Testis (tissue), 5 donors: ENCODE measurements at places on chromosomes 2 and 18.

GRCh38 chr18:55318951-55319441 lies 269.0 kb downstream of the TCF4 start:
- DNase-seq: no peak

- DNase-seq: no peak
Observed at GRCh38 chr2:44817256-44817655, 124.2 kb upstream of the SIX3 start.

- DNase-seq: peak; percentile 29
Observed at GRCh38 chr2:169462896-169463695, 16.2 kb upstream of the BBS5 start.

GRCh38 chr2:238634701-238635357 lies 208.1 kb downstream of the ASB1 start:
- DNase-seq: no peak
